Tibial artery (tissue), 4 donors: ENCODE measurements at places on chromosomes 6 and 20.

GRCh38 chr6:63487103-63487813 lies 85.0 kb upstream of the LOC128125822 start:
- no peak for DNase-seq

DNA sequence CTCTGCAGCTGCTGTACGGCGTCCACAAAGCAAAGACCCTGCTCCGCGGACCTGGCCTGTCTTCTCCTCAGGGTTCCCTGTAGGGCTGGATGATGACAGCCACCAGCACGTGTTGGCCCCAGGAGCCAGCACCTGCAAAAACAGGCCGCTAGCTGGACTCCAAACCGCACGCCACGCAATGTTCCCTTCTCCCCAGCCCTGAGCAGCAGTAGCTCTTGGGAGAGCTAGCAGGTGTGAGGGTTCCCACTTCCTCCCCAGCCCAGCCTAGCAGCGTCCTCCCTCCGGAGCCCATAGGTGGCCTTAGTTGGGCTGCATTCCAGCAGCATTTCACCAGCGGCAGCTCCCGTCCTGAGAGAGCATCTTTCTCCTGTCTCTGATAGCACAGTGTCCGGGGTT lies 42.3 kb downstream of the DACT2 start:
- DNase-seq = no peak

DNA sequence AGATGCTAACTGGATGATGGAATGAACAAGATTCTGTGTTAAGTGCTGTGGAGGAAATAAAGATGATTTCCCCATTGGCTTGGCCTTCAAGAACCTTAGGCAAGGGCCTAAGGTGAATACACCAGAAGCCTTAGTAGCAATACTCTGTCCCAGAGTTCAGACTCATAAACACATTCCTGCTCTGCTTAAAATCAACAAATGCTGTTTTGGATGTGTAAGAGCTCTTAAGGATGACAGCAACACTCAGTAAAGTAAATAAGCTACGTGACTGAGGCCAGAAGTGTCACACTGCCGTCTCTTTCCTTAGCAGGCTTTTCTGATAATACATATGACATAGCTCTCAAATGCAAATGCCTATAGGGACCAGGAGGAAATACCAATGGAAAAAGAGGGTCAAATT lies 90.6 kb downstream of the EYA2 start:
- no peak for DNase-seq

GRCh38 chr6:111971181-111971841 lies 82.6 kb upstream of the CCN6 start:
- no peak for DNase-seq

DNA sequence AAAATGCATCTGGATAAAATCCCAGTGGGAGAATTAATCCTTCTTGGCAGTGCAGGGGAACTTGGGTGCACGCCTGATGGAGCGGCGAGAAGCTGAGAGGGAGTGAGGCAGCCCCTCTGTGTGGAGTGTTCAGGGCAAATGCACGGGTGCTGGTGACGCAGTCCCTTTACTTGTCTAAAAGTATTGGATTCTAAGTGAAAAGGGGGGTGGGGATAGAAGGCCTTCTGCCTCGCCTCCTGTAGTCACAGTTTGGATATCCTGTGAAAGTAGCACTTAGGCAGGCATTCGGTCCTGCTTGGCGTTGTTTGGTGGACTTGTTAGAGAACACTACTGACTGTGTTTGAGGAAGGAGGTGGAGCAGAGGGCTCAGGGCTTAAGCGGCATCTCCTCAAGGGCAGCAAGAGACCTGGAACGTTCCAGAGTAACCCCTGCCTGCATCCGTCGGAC lies 39.3 kb downstream of the PHACTR3 start:
- DNase-seq = no peak

GRCh38 chr20:48766961-48767960 lies 60.5 kb downstream of the PREX1 start:
- DNase-seq = no peak

DNA sequence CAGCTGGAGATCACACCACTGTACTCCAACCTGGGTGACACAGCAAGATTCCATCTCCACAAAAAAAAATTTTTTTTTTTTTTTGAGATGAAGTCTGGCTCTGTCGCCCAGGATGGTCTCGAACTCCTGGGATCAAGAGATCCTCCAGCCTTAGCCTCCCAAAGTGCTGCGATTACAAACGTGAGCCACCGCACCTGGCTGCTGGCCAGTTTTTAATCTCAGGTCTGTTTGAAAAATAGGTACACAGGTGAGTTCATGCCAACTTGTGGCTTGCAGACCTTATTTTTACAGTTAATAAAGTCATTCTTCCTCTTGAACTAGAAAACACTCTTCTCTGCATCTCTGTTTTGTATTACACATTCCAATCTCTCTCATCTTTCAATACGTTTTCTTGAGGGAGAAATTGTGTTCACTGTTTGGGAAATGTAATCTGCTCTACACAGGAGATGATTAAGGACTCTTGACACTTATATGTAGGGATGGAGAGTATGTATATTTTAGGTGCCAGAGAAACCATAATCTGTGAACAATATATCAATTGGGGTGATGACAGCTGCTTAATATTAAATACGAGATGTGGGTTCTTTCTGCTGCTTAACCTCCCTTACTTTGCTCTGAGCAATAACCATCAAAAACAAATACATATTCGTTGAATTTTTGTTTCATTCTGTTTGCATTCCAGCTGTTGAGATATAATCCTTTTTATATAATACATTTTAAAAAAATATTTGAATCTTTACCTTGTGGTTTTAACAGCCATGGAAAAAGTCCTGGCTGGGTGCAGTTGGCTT lies 17.7 kb upstream of the RIPOR3 start:
- no peak for DNase-seq

DNA sequence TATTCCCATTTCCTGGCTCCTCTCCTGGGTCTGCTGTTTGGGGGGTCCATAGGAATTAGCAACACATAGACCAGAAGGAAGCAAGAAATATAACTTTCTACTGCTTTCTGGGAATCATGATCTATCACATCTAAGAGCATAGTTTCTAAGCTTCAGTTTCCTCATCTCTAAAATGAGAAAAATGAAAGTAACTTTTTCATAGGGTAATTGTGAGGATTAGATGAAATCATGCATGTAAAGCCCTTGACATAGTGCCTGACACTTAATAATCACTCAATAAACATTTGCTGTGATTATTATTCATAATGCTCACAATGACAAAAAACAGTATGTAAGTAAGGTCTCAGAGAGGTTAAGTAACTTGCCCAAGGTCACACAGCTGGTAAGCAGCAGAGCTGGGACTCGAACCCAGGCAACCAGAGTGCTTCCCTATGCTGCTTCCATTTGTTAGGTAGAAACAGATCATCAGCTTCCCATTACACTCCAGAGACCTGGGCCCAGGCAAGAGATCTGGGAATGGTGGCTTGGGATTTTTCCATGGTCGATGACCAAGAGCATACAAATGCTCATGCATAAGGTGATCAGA lies 86.6 kb upstream of the MAFB start:
- no peak for DNase-seq

- DNase-seq = no peak
Observed at GRCh38 chr20:18971121-18971520, 157.5 kb downstream of the SCP2D1 start.

DNA sequence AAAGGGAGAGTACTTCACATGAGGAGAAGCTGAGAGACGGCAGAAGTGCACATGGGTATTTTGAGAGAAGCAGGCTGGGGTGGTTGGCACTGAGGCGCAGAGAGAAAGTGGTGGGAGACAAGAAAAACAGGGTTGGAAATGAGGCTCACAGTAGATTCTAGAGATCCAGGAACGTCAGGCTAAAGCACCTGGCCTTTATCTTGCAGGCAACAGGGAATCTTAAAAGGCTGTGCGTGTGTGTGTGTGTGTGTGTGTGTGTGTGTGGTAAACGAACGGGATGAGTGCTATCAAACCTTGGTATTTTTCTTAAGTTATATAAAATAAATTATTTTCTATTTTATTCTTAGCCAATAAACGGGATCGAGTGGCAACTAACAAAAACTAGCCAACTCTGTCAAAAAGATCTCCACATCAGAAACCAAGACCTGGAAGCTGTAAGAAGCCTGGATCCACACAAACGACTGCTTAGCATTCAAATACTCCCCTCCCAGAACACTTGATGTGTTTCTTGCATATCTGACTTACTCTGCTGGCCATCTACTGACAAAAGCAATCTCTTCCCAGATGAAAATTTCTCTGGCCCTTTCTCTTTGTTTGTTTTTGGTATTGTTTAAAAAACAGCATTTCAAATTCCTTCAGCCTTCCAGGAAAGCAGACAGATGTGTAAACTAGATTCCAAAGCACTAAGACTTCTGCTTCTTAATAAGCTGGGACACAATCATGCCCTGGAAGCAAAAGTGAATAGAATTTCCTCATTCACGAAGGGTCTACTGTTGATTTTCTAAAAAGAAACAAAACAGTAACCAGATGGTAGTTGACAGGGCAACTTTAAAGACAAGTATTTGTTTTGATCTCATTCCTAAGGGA lies 44.8 kb upstream of the FABP7 start:
- DNase-seq = no peak

GRCh38 chr6:28264834-28265401 lies 2.0 kb upstream of the ZSCAN26 start:
- DNase-seq = no peak
